ENCODE measurements at places on chromosomes 16 and 17. TPM values are rescaled to one million over a fixed set of nuclear protein-coding genes. Genes with fewer than 3 reads are reported as not detected.

The SOX8 gene
- 1.4 TPM for total RNA-seq

The PTX4 gene
- total RNA-seq: not detected

- no peak for DNase-seq
These were observed 23.5 kb downstream of the XPO6 start for GRCh38 chr16:28188085-28188916.

The TAT gene
- not detected for total RNA-seq

GRCh38 chr17:49437696-49438435, 23.2 kb upstream of the PHB1 start:
- DNase-seq: no peak

DNA sequence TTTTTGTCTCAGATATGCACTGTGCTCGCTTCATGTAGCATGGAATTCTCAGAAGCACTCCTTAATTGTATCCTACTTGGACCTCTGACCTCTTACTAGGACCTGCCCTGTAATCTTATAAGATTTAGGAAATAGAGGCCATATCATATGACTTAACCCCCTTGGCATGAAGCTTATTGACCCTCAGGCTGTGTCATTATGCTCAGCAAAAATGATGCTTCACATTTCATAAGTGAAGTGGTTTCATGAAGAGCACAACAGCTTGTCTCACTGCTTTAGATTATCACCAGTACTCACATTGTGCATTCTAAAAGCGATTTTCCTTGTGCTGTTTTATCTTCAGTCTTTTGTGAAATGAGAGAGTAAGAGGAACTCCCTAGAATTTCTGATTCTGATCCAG, 6.4 kb downstream of the PHKB start:
- DNase-seq: no peak

- no peak for DNase-seq
These were observed 24.9 kb downstream of the MPP3 start for GRCh38 chr17:43808076-43808475.

DNA sequence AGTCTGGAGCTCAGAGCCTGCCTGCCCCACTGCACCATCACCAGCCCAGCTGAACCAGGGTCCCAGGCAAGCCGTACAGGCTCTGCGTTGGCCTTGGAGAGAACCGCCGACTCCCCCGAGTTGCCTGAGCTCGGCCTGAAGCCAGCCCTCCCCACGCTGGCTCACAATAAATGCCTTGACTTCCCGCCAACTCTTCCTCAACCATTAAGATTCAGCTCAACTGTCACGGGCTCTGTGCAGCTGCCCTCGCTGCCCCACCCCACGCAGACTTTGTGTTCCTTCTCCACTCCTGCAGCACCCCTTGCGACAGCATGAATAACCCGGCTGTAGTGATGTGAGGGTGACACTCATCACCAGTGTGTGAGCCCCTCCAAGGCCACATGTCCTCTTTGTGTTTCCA, 4.8 kb upstream of the QPRT start:
- DNase-seq: peak; percentile 49

- no peak for DNase-seq
These were observed 11.8 kb upstream of the MLYCD start for GRCh38 chr16:83887080-83887479.

- no peak for DNase-seq
These were observed 11.7 kb downstream of the ABAT start for GRCh38 chr16:8686031-8686621.

The SLC16A11 gene
- 1.1 TPM for total RNA-seq

The CNGB1 gene
- not detected for total RNA-seq

DNA sequence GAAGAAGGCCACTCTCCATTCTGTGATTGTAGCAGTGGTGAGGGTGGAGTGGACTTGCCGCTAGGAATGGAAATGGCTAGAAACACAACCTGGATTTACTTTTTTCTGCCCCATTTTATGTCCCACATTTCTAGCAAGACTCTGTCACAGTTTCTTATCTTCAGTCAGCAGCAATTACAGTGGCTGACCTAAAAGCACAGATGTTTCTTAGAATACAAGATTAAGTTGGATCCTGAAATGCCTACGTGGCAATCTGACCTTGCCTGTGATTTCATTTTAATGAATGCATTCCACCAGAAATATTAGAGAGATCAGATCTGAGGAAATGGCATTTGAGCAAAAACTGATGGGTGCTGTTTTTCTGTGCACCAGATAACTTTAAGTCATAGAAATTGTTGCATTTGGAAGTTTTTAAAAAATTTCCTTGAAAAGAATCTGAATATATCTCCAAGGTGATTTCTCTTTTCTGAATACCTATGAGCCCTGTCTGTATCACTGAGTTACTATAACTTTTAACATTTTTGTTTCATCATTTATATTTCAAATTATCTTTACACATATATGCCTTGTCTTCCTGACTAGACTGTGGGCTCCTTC, 5.4 kb downstream of the HEATR3 start:
- no peak for DNase-seq

The SCIMP gene
- 0.47 TPM for total RNA-seq

The PTGES3L gene
- 0.20 TPM for total RNA-seq

The TMEM92 gene
- not detected for total RNA-seq

The CD19 gene
- 0.27 TPM for total RNA-seq

DNA sequence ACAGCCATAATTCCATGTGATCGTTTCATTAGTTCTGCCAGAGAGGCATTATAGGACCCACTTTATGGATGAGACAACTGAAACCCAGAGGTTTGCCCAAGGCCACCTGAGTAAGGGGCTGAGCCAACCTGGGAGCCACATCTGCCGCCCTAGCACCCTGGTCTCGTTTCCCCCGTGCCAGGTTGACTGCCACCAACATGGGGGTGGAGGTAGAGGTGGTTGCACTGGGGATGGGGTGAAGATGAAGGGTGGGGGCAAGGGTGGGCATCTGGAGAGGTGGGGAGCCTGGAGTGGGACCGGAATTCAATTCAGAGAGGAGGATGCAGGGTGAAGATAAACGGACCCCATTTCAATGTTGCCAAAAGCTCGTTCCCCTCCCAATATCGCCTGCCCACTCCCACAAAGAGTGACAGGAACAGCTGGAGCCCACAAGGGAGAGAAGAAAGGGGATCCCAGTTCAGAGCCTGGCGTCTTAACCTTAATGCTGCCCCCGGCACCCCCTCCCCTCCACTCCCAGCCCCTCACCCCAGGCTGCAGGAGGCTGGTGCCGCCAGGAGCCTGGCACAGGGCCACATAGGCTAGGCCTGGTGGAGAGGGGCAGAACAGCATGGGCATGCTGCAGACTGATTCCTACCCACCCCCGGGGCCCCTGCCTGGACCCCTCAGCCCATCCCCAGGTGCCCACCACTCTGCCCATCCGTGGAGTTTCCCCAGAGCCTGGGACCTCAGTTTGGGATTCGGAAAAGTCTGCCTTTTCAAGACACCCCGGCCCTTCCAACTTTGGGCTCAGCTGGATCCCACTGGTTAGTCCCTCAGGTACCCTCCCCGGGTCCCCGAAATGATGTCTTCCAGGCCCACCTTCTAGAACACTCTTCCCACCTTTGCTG, 29.6 kb downstream of the NGFR start:
- no peak for DNase-seq

GRCh38 chr16:81537721-81538561, 93.3 kb downstream of the CMIP start:
- no peak for DNase-seq

GRCh38 chr16:3170440-3171180, 17.4 kb upstream of the OR1F1 start:
- DNase-seq: no peak

DNA sequence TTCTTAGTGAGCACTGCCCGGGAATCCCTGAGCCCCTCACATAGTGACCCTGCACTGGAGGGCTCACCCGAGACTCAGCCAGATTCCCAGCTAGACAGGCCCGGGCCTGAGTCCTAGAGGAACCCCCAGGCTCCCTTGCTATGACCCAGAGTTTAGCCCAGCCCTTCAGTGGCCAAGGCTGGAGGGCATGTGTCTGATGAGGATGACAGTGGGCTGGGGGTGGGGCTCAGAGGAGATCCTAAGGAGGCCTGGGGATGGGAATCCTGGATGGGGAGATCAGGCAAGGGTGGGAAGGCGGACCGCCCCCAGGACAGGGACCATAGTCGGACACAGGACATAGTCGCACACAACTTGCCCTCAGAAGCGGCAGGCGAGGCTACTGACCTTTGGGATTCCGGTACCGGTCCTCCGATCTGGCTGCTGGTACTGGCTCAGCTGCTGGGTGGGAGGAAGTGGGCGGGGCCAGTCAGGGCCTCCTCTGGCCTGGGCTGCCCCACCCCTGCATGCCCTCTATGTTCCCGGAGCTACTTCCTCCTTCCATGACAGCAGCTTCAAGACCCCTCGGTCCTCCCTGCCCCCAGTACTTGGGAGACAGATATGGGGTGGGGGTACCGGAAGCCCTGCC, 1.1 kb downstream of the CD79B start:
- DNase-seq: peak; percentile 36

- DNase-seq: no peak
These were observed 11.4 kb downstream of the TBX21 start for GRCh38 chr17:47744168-47745036.

DNA sequence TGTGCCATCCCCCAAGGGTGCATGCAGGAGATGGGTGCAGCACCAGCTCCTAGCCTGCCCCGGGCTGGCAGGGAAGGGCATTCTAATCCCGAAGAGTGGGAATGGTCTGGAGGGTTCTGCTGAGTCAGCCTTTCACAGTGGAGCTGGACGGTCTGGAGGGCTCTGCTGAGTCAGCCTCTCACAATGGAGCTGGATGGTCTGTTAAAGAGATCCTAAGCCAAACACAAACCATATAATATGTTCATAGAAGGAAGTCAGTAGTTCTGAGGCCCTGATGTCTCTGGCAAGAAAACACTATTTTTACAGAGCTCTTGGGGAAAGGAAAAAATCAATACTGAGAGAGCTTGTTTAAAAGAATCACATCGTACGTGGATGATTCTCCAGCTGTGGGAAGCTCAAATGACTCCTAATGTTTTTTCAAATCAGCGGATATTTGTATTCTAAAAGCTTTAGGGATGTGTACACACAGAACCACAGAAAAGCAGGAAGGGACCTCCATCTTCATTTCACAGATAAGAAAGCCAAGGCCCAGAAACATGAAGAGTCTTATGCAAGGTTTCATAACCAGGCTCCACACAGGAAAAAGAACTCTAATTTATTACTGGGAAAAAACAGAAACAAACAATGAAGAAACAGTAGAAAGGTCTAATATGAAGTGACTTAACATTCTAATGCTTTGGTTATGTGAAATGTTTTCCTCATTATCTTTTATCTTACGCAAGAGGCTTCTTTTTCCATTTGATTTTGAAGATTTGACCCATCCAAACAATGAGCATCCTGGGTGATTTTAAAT, 176.3 kb downstream of the VPS53 start:
- no peak for DNase-seq

DNA sequence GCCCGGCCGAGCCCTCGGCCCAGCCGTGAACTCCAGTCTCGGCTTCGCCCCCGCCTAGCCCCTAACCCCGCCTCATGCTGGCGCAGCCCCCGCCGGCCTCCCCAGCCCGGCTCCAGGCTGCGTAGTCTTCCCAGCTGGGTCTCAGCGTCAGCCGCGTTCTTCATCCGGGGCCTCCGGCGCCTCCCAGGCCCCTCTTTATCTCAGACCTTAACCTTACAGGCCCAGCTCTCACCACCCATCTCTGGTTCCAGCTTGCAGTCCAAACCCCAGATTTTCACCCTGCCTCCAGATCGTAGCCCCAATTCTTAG, at the start of gene PROCA1:
Gene PROCA1 (minus strand): TSS at position 166 of the 309 bp plus-strand sequence. CDS start 228 bp downstream, outside the sequence.
- no peak for DNase-seq

DNA sequence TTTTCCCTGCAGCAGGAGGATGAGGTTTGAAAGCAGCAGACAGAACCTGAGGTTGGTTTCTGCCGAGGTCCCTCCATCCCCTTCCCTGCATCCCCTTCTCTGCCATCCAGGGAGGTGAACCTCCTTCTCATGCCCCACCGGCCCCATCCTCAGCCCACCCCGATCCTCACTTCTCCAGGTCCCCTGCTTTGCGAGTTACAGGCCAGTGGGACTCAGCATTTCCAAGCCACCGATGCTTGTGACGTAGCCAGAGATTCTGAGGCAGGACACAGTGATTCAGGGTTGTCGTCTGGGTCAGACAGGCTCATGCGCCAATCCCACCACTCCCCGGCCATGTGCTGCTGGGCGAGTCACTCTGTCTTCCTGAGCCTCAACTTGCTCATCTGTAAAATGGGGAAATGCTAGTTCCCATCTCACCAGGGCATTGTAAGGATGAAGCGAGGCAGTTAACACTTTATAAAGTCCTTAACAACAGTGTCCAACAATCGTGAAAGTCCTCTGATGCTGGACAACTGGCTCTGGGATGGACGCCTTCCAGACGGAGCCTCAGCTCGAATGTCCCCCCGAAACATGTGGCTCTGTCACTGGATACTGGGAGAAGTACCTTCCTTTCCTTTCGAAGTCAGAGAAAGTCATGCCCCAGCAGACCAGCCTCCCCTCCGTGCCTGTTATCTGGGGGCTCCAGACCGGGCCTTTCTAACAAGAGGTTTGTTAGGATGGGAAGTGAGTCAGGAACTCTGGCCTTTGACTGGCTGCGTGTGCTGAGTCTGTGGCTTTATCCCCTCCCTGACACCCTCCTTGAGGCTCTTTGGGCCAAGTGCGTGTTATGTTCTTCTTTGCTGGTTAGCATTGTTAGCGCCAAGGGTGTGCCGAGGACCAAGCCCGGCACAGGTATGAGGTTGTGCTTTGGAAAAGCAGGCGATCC, 21.9 kb downstream of the SEC14L5 start:
- no peak for DNase-seq

The REXO5 gene
- total RNA-seq: 0.56 TPM

DNA sequence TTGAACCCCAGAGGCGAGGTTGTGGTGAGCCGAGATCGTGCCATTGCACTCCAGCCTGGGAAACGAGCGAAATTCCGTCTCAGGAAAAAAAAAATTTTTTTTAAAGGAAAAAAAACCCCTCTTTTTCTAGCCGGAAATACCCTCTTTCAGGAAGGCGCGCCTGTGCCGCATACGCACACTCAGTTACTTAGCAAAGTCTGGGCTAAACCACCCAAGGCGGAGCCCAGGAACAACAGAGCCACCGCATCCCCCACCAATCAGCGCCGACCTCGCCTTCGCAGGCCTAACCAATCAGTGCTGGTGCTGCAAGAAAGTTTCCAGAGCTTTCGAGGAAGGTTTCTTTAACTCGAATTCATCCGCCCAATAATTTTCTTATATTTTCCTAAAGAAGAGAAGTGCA, 510.4 kb downstream of the KCNJ18 start:
- DNase-seq: no peak

GRCh38 chr17:4176808-4177472, 33.9 kb downstream of the CYB5D2 start:
- no peak for DNase-seq

Measured in CD4-positive, alpha-beta T cell (primary cell).